ENCODE measurements at places on chromosomes 11 and 22.

- H3K27me3 ChIP-seq: no peaks in the 10 kb centered on the region
- H3K4me3 ChIP-seq: no peak overlapping the region
- no peak for DNase-seq
- no peak overlapping the region for H3K27ac ChIP-seq
- H3K36me3 ChIP-seq: no peaks in the 10 kb centered on the region
- H3K4me1 ChIP-seq: no peaks in the 10 kb centered on the region
Measured at GRCh38 chr11:84993386-84993785, 633.8 kb downstream of the DLG2 start.

GRCh38 chr11:65785319-65786007, 1.4 kb upstream of the OVOL1 start:
- peaks cover 30% of the 10 kb centered on the region for H3K4me1 ChIP-seq
- no peaks in the 10 kb centered on the region for H3K36me3 ChIP-seq
- H3K4me3 ChIP-seq: no peak overlapping the region
- no peak overlapping the region for H3K27ac ChIP-seq
- H3K27me3 ChIP-seq: peaks cover 30% of the 10 kb centered on the region

DNA sequence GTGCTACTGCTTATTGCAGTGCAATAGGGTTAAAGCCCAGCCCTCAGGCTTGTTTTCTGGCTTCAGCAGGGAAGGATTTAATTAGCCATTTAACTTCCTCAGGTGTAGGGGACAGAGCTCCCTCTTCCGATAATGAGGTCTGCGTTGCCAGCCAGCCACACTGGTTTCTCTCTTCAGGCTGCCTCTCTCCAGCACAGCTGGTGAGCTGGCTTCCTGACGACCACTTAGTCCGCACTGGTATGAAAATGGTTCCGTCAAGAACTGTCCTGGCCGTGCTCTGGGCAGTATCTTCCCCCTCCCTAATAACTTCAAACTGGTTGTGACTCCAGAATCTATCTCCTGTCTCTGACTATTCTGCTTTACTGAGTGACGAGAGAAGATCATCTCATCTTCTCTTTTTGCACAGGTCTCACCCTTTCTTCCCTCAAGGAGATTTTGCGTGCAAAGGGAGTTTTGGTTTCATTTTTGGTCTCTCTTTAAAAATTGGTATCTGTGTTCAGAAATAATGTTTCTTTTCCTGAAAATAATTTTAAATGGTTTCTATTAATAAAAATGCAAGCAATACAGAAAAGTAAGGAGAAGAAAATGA, 49.2 kb downstream of the CNTN5 start:
- no peaks in the 10 kb centered on the region for H3K36me3 ChIP-seq
- peak; percentile 48 for DNase-seq
- H3K4me3 ChIP-seq: peak overlapping the region; percentile 17
- no peaks in the 10 kb centered on the region for H3K27me3 ChIP-seq
- no peaks in the 10 kb centered on the region for H3K4me1 ChIP-seq

- H3K27me3 ChIP-seq: no peaks in the 10 kb centered on the region
- no peaks in the 10 kb centered on the region for H3K4me1 ChIP-seq
- no peak overlapping the region for H3K4me3 ChIP-seq
- H3K27ac ChIP-seq: no peak overlapping the region
- no peak for DNase-seq
Measured at GRCh38 chr11:108196901-108197300, 25.5 kb downstream of the NPAT start.
